ENCODE measurements at places on chromosomes 2 and 18.

GRCh38 chr2:9655441-9656269 is 24.9 kb upstream of the YWHAQ start:
- DNase-seq, result peak; percentile 92

GRCh38 chr2:61538920-61539520 is 864 bp upstream of the XPO1 start:
- peak; percentile 41 for DNase-seq

GRCh38 chr2:100067784-100068183 is 74.6 kb downstream of the AFF3 start:
- DNase-seq, result no peak

GRCh38 chr2:240929364-240930095 is 23.4 kb downstream of the CROCC2 start:
- DNase-seq, result no peak

GRCh38 chr18:32156855-32157254 is 33.0 kb upstream of the MEP1B start:
- no peak for DNase-seq

GRCh38 chr2:75375646-75376582 is 176.6 kb upstream of the TACR1 start:
- DNase-seq, result no peak

DNA sequence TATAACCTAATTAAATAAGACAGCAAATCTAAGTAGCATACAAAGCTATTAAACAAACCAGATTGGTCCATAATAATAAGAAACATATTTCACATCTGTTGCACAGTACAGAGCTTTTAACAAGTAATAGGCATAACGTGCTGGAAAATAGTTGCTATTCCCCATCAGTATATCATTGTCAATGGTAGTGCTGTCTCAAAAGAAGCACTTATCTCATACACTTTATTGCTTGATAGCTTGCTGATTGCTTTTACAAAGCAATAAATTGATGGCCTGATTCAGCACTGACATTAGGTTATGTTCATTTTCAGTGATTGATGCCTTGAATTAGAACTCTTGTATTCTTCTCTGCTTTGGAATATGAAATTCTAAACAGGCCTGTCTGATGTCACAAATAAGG is 641.7 kb downstream of the CBLN2 start:
- no peak for DNase-seq

DNA sequence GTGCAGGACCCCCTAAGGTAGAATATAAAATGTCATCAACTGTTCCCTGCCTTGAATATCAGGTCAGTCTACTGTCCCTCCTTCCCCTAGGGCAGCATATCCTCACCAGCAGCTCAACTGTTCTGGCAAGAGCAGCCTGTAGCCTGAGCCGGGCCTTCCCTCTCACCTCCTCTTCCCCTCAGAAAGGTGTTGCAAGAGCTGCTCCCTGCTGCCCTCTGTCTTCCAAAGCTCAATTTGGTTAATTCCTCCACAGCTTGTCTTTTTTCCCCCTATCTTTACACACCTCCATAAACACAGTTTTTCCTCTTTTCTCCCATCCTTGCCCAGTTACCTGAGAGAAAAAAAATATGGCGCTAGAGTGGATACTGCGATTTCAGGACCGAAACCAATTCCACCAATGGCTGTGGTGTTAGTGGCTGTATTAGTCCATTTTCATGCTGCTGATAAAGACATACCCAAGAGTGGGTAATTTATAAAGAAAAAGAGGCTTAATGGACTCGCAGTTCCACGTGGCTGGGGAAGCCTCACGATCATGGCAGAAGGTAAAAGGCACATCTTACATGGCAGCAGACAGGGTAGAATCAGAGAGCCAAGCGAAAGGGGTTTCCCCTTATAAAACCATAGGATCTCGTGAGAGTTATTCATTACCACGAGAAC is 184.7 kb downstream of the MREG start:
- peak; percentile 68 for DNase-seq

Data from renal cortical epithelial cell (primary cell).